ENCODE measurements at places on chromosomes 11 and 22. TPM values are rescaled to one million over a fixed set of nuclear protein-coding genes. Genes with fewer than 3 reads are reported as not detected.

The BTG4 gene
- not detected for total RNA-seq

- H3K36me3 ChIP-seq: no peaks in the 10 kb centered on the region
- no peaks in the 10 kb centered on the region for H3K27me3 ChIP-seq
- no peak for DNase-seq
- no peaks in the 10 kb centered on the region for H3K4me1 ChIP-seq
Observed at GRCh38 chr22:23387827-23388516, 192.1 kb downstream of the IGLL1 start.

- H3K36me3 ChIP-seq: no peaks in the 10 kb centered on the region
- peak overlapping the region; percentile 92 for H3K27ac ChIP-seq
- H3K27me3 ChIP-seq: no peaks in the 10 kb centered on the region
- peak overlapping the region; percentile 68 for H3K4me3 ChIP-seq
- DNase-seq: peak; percentile 98
- H3K4me1 ChIP-seq: no peaks in the 10 kb centered on the region
Observed at GRCh38 chr22:33920927-33921524, 750 bp upstream of the LARGE1 start.

The OR51B4 gene
- total RNA-seq: not detected

GRCh38 chr22:41560095-41560471 lies 727 bp upstream of the CSDC2 start:
- peak overlapping the region; percentile 99 for H3K27ac ChIP-seq
- no peaks in the 10 kb centered on the region for H3K36me3 ChIP-seq
- DNase-seq: no peak
- peaks cover 12% of the 10 kb centered on the region for H3K4me1 ChIP-seq
- H3K27me3 ChIP-seq: no peaks in the 10 kb centered on the region
- peak overlapping the region; percentile 60 for H3K4me3 ChIP-seq

All from uterus (tissue), 4 donors.